ENCODE measurements at places on chromosomes 1 and 21. TPM values are rescaled to one million over a fixed set of nuclear protein-coding genes. Genes with fewer than 3 reads are reported as not detected.

The C1orf167 gene
- total RNA-seq: not detected

The UBE2U gene
- not detected for total RNA-seq

The SPATA21 gene
- not detected for total RNA-seq

The CD1E gene
- not detected for total RNA-seq

The DNM3 gene
- 2.5 TPM for total RNA-seq

The AGRN gene
- total RNA-seq: 462 TPM
